ENCODE measurements at places on chromosomes 12 and 14. TPM values are rescaled to one million over a fixed set of nuclear protein-coding genes. Genes with fewer than 3 reads are reported as not detected.
A peak's percentile ranks its signal among the peaks of the same experiment; 100 is the strongest.

Gene OTOGL
- 0.44 TPM for total RNA-seq

Gene PTCSC3
- not detected for total RNA-seq

Gene RFLNA
- total RNA-seq = 57.8 TPM

- peak; percentile 91 for DNase-seq
- H3K4me3 ChIP-seq = no peak overlapping the region
- no peaks in the 10 kb centered on the region for H3K27me3 ChIP-seq
- peaks cover 39% of the 10 kb centered on the region for H3K4me1 ChIP-seq
- peak overlapping the region; percentile 86 for H3K27ac ChIP-seq
- no peaks in the 10 kb centered on the region for H3K36me3 ChIP-seq
These were observed 7.3 kb downstream of the MSI1 start for GRCh38 chr12:120361506-120362208.

Gene POTEM
- not detected for total RNA-seq

Gene SLC17A8
- total RNA-seq = 0.40 TPM

DNA sequence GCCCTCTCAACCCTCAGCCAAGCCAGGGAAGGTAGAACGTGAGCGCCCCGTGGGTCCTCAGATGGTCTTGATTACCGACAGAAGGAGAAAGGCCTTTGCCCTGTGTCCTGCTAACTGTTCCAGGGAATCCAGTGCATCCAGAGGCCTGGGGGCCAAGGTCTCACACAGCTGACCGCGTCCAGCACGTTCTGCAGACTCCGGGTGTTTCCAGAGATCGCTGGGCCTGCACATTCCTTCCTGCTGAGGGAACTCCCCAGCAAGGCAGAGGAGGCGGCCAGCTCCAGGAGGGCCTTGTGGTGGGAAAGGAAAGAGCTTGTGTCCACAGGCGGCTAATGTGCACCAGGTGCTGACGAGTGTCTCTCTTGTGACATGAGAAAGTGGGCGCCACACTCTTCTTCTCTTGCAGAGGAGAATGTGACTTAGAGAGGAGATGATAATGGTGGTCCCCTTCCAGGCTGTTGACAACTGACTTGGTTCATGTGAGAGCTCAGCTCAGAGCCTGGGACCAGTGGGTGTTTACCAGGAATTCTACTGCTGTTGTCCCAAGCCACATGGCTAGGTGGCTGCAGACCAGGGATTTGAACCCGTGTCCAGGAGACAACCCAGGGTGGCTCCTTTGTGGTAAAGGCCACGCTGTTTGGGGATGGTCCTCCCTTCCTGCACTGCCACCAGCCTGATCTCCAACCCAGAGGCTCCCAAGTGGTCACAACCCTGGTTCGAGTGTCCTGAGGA, 46.8 kb upstream of the DLK1 start:
- peak overlapping the region; percentile 99 for H3K27ac ChIP-seq
- peaks cover 55% of the 10 kb centered on the region for H3K4me1 ChIP-seq
- peak; percentile 90 for DNase-seq
- H3K36me3 ChIP-seq = no peaks in the 10 kb centered on the region

GRCh38 chr12:109279525-109279924, 29.6 kb downstream of the FOXN4 start:
- H3K36me3 ChIP-seq = no peaks in the 10 kb centered on the region
- DNase-seq = no peak
- H3K4me1 ChIP-seq = peaks cover 8% of the 10 kb centered on the region
- H3K27ac ChIP-seq = no peak overlapping the region

- DNase-seq = peak; percentile 86
- H3K27me3 ChIP-seq = no peaks in the 10 kb centered on the region
- peak overlapping the region; percentile 63 for H3K4me3 ChIP-seq
- H3K27ac ChIP-seq = peak overlapping the region; percentile 75
These were observed 395 bp upstream of the BRI3BP start for GRCh38 chr12:124992874-124993625.

Gene ANKRD33
- total RNA-seq = not detected

GRCh38 chr12:86387591-86388145, 131.5 kb upstream of the MGAT4C start:
- no peaks in the 10 kb centered on the region for H3K4me1 ChIP-seq
- H3K27ac ChIP-seq = no peak overlapping the region
- no peak for DNase-seq
- no peaks in the 10 kb centered on the region for H3K27me3 ChIP-seq

Gene CEBPE
- not detected for total RNA-seq

GRCh38 chr12:114917953-114918352, 234.0 kb upstream of the TBX3 start:
- H3K27ac ChIP-seq = peak overlapping the region; percentile 76
- H3K4me1 ChIP-seq = peaks cover 17% of the 10 kb centered on the region
- H3K4me3 ChIP-seq = no peak overlapping the region
- no peak for DNase-seq
- no peaks in the 10 kb centered on the region for H3K36me3 ChIP-seq
- no peaks in the 10 kb centered on the region for H3K27me3 ChIP-seq

GRCh38 chr12:125069616-125070015, 4.4 kb downstream of the AACS start:
- no peak overlapping the region for H3K27ac ChIP-seq
- no peak overlapping the region for H3K4me3 ChIP-seq
- H3K36me3 ChIP-seq = no peaks in the 10 kb centered on the region
- peaks cover 4% of the 10 kb centered on the region for H3K4me1 ChIP-seq
- no peaks in the 10 kb centered on the region for H3K27me3 ChIP-seq

DNA sequence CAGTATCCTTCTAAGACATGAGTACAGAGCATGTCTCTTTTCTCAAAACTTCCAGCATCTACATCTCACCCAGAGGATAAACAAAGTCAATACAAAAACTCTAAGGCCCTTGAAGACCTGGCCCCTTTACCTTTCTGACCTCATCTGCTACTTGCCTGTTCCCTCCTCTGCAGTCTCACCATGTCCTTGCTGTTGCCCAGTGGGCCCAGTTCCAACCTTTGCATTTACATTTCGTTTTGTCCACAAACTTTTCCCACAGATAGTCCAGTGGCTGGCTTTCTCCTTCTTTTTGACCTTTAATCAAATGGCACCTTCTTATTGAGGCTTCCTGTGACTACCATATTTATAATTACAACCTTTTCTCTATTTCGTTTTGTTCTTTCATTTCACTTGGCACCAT, 1.6 kb downstream of the IRAK4 start:
- no peak overlapping the region for H3K27ac ChIP-seq
- H3K4me3 ChIP-seq = no peak overlapping the region
- no peaks in the 10 kb centered on the region for H3K36me3 ChIP-seq
- DNase-seq = no peak
- H3K4me1 ChIP-seq = peaks cover 17% of the 10 kb centered on the region

GRCh38 chr14:104436741-104437701, 142.5 kb upstream of the C14orf180 start:
- H3K27me3 ChIP-seq = no peaks in the 10 kb centered on the region
- H3K4me1 ChIP-seq = peaks cover 13% of the 10 kb centered on the region
- H3K4me3 ChIP-seq = no peak overlapping the region
- H3K27ac ChIP-seq = no peak overlapping the region
- H3K36me3 ChIP-seq = no peaks in the 10 kb centered on the region

Gene GARIN6
- not detected for total RNA-seq

Gene A2M
- total RNA-seq = 567 TPM

Gene OR4K17
- not detected for total RNA-seq

DNA sequence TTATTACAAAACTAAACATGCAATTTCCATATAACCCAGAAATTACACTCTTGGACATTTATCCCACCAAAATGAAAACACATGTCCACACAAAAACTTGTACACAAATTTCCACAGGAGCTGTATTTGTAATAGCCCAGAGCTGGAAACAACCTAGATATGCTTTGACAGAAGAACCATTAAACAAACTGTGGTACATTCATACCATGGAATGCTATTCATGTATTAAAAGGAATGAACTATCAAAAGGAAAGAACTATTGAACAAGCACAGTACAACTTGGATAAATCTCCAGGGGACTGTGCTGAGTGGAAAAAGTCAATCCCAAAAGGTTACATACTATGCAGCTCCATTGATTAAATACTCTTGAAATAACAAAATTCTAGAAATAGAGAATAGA, 35.8 kb upstream of the ERGIC2 start:
- H3K27me3 ChIP-seq = no peaks in the 10 kb centered on the region
- no peaks in the 10 kb centered on the region for H3K36me3 ChIP-seq
- no peak for DNase-seq
- no peaks in the 10 kb centered on the region for H3K4me1 ChIP-seq
- no peak overlapping the region for H3K4me3 ChIP-seq

Gene CTDSP2
- total RNA-seq = 96.8 TPM

Gene LMO3
- total RNA-seq = 22.5 TPM

GRCh38 chr14:70601162-70601561, 707 bp upstream of the MED6 start:
- H3K27me3 ChIP-seq = no peaks in the 10 kb centered on the region
- no peaks in the 10 kb centered on the region for H3K36me3 ChIP-seq
- H3K4me1 ChIP-seq = peaks cover 6% of the 10 kb centered on the region

Gene FAM181A
- not detected for total RNA-seq

DNA sequence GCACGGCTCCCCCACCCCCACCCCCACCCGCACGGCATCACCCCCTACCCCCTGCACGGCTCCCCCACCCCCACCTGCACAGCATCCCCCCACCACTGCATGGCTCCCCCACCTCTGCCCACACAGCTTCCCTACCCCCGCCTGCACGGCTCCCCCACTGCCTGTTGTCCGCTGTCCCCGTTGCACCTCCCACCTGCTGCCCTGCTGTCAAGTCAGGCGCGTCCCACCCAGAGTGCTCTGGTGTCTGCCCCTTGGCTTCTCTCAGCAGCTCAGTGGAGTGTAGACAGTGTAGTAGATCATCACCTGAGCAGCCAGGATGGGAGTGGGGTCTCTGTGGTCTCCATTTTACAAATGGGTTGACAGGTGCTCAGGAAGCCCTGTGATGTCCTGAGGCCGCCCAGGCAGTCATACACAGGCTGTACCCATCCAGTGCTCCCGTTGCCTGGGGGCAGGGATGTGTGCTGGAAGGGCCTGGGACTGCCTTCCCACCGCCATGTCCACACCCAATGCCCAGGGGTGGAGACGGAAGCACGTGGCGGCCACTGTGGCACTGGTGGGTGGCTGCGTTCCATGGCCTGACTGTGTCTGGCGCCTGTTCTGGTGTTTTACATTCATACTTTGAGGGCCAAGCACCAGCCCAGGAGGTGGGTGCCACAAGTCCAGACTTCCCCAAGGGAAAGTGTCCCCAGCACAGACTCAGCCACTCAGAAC, 32.5 kb downstream of the PACS2 start:
- no peaks in the 10 kb centered on the region for H3K27me3 ChIP-seq
- H3K27ac ChIP-seq = no peak overlapping the region
- no peaks in the 10 kb centered on the region for H3K4me1 ChIP-seq

Gene HOXC12
- total RNA-seq = not detected

DNA sequence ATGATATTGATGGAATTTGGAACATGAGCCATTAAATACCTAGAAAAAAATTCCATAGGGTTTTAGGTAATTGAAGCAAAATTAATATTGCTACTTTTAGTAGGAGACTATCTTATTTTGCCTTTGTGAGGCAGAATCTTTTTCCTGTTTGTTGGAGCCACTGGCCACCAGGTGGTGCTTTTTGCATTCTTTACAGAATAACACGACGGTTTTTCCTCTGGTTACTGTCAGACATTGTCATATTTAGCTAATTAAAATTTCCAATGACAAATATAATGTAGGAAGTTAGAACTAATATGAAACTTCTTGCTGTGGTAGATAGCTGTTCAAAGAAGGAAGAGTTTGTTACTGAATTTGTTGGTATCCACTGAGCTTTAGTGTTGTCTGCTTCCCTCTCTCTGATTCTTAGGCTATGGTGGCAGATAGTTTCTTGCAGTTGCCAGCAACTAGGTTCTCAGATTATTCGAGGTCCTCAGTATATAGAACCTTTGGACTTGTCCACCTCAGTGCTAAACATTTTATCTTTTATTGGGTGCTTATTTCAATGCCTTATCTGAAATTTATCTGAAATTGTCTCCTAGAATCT, 25.7 kb downstream of the RAB21 start:
- no peak overlapping the region for H3K27ac ChIP-seq
- no peaks in the 10 kb centered on the region for H3K4me1 ChIP-seq
- DNase-seq = peak; percentile 68
- H3K36me3 ChIP-seq = no peaks in the 10 kb centered on the region
- H3K4me3 ChIP-seq = no peak overlapping the region

- no peaks in the 10 kb centered on the region for H3K36me3 ChIP-seq
- DNase-seq = no peak
- H3K4me3 ChIP-seq = no peak overlapping the region
- no peaks in the 10 kb centered on the region for H3K27me3 ChIP-seq
- H3K27ac ChIP-seq = no peak overlapping the region
- H3K4me1 ChIP-seq = no peaks in the 10 kb centered on the region
These were observed 36.6 kb downstream of the SPATA7 start for GRCh38 chr14:88422047-88422446.

DNA sequence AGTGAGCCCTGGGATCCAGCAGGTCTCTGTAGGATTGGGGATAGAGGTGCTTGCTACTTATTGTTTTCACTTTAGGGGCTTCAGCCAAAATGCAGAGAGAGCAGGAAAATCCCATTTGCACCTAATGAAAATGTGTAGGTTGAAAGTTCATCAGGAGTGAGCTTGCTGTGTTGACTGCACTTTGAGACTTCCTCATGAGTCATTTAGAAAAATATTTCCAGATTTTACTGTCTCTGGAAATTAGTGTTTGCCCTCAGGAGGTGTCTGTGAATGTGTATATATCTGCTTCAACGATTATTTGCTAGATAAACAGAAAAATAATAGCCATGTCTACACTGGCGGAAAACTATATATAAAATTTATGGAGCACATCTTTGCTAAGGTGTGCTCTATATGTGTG, 159.3 kb downstream of the CAND1 start:
- H3K36me3 ChIP-seq = no peaks in the 10 kb centered on the region
- no peak overlapping the region for H3K4me3 ChIP-seq
- peaks cover 45% of the 10 kb centered on the region for H3K4me1 ChIP-seq
- H3K27me3 ChIP-seq = no peaks in the 10 kb centered on the region

- H3K27ac ChIP-seq = no peak overlapping the region
- no peak overlapping the region for H3K4me3 ChIP-seq
- no peaks in the 10 kb centered on the region for H3K27me3 ChIP-seq
- no peaks in the 10 kb centered on the region for H3K36me3 ChIP-seq
- no peaks in the 10 kb centered on the region for H3K4me1 ChIP-seq
- DNase-seq = no peak
These were observed 10.1 kb upstream of the RASSF3 start for GRCh38 chr12:64600164-64600561.

GRCh38 chr14:99699085-99699760, 15.1 kb downstream of the CYP46A1 start:
- no peaks in the 10 kb centered on the region for H3K4me1 ChIP-seq
- H3K4me3 ChIP-seq = no peak overlapping the region
- DNase-seq = peak; percentile 2
- H3K27me3 ChIP-seq = no peaks in the 10 kb centered on the region

- H3K4me1 ChIP-seq = peaks cover 48% of the 10 kb centered on the region
- H3K4me3 ChIP-seq = peak overlapping the region; percentile 98
- peak overlapping the region; percentile 98 for H3K27ac ChIP-seq
- H3K36me3 ChIP-seq = no peaks in the 10 kb centered on the region
These were observed 802 bp downstream of the SUSD6 start for GRCh38 chr14:69612014-69612782.

Data from hepatocyte (in vitro differentiated cells).